Activated T-cell treated with anti-CD3 and anti-CD28 coated beads for 4 hours (primary cell): ENCODE measurements at places on chromosomes 3 and 15.

DNA sequence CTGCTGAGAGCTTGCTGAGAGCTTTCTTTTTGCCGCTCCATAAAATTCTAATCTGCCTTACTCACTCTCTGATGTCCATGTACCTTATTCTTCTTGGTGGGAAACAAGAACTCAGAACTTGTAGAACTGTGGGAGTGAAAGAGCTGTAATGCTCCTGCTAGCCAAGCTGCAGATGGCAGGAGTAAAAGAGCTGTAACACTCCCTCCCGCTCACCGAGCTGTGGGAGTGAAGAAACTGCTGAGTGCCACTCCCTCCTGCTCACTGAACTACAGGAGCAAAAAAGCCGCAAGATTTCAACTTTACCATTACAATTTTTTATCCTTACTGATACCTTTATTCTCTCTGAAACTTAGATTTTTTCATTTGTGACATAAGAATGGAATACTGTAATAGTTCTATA is 199.1 kb downstream of the SI start:
- DNase-seq, result no peak

DNA sequence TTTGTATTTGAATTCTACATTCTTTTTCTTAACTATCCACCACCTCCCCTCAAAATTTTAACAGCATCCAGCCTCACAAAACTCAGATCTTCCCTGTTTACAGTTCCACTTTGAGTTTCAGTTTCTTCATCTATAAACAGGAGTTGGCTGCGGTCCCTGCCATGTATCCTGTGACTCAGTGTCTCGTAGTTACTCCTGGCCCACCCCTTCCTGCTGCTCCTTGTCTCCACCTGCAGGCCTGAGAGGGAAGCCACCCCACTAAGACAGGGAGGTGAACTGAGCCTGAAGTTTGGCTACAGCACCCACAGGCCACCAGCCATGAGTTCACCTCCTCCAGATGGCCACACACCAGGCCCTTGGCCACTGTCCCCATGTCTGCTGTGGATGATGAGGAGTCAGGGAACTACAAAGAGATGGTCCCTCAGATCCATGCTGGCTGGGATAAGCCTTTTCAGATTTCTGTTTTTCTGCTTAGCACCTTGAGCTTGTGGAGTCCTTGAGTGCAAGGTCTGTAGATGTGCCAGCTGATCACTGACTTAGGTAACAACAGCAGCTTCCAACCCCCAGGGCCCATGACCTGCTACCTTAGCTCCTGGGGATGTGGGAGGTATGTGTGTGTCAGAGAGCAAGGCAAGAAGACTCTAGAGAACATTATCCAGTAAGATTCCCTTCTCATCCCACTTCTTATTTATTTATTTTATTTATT is 37.5 kb downstream of the CD86 start:
- DNase-seq, result peak; percentile 3

DNA sequence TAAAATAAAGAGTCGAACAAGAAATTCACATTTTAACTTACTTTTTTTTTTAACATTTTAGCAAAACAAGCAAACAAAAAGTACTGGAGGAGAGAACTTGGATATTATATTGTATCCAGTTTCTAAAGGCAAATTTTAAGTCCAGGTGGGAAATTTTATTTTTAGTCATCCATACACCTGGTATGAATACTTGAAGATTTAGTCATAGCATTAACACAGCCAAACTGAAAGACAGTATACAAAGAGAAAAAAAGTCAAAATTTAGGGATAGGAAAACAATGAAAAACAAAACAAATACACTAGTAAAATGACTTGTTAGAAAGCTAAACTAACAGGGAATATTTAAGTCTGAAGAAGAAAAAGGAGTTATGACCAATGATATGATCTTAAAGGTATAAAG is 69.1 kb downstream of the PROS1 start:
- no peak for DNase-seq

- no peak for DNase-seq
Observed at GRCh38 chr3:118089563-118089962, 945.1 kb downstream of the IGSF11 start.

DNA sequence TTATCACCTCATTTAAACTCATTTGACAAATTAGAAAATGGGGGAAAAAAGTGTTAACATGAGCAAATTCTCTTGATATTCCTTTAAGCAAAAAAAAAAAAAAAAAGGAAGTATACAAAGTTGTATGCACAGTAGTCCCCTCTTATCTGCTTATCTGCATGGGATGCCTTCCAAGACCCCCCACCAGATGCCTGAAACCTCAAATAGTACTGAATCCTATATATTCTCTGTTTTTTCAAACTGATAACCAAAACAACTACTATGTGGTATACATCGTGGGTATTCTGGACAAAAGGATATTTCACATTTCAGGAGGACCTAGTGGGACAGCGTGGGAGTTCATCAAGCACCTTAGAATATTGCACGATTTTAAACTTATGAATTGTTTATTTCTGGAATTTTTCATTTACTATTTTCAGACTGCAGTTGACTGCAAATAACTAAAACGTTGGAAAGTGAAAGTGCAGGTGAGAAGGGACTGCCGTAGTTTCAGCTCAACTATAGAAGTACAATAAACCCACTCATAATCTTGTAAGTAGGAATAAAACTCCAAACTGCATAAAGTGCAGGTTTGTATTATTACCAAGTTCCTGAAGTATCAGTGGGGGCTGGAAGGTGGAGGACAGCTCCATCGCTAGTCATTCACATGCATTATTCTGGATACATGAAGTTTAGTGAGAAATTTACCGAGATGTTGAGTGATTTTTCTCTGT is 43.6 kb upstream of the PLCL2 start:
- DNase-seq, result no peak

DNA sequence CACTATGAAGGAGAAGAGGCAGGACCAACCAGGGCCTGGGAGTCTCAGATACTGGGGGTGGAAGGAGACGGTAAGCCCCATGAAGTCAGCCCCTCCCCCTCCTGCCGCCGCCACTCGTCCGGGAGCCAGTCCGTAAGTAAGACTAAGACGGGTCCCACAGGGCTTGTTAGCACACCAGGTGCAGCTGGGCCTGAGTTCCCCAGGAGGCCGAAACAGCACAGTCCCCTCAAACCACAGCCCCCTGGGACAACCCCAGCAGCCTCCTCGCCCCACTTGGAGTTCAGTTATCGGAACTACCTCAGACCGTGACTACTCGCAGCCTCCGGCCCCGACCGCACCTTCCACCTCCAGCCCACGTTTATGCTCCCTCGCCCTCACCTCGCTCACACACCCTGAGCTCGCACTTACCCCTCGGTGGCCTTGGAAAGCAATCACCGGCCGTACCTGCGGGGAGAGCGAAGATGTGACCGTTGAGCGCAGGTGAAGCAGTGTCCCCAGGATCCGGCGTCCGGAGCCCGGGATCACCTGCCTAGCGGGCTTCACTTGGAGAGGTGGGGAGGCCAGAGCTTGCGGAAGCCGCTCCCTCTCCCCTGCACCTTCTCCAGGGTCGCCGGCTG is 557 bp downstream of the ELL3 start:
- DNase-seq, result no peak

DNA sequence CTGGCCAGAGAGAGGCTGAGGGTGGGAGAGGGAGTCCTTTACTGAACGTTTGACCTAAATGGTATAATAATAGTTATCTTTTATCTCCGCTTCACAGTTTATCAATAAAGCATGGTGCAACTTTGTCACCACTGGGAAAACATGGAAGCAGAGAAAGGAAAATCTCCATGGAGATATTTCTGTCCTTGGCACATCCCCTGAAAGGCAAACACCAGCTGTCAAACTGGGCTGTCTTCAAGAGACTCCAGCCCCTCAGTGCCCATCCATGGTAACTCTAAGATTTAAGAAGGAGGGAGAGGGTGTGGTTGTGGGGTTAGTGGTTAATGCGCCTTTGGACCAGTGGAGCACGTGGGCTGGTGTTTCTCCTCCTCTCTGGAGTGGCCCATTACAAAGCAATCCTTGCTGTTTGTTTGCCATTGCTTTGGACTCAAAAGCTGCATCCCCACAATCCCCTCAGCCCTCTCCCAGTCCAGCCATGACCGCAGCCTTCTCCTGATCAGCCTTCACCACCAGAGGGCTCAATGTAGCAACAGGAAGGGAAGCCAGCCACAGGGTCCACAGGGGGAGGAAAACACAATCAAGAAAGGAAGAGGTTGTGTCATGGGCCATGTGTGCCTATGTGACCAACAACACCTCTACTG is 38.2 kb upstream of the FAM174B start:
- no peak for DNase-seq

GRCh38 chr3:45773714-45774449 is 22.5 kb downstream of the SLC6A20 start:
- DNase-seq, result no peak

DNA sequence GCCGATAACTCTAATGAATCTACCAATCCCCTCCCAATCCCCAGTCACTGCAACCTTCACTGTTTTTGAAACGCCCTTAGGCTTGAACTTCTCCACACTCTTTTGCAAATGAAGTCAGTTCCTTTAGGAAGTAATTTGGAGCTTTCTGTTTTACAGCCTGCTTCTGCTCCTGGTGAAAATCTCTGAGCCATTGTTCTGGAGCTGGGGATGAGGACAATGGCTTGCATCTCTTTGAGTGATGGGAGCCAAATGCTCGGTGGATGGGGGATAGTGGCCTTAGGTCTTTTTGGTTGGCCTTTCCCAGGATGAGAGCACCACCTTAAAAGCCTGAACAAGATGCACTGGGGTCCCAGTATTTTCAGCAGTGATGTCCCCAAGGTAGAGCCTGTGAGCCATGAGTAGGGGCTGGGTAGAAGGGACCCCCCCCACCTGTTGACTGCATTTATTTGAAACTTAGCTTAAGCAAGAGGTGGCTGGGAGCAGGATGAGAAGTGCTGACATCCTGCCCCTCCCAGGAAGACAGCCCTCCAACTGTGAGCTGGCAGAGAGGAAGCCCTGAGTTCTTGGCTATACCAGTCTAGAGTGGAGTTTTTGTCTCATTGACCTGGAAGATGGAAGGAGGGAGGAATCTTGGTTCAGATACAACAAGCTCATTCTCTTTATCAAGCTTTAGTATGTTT is 7.6 kb upstream of the MYO5C start:
- DNase-seq, result no peak

DNA sequence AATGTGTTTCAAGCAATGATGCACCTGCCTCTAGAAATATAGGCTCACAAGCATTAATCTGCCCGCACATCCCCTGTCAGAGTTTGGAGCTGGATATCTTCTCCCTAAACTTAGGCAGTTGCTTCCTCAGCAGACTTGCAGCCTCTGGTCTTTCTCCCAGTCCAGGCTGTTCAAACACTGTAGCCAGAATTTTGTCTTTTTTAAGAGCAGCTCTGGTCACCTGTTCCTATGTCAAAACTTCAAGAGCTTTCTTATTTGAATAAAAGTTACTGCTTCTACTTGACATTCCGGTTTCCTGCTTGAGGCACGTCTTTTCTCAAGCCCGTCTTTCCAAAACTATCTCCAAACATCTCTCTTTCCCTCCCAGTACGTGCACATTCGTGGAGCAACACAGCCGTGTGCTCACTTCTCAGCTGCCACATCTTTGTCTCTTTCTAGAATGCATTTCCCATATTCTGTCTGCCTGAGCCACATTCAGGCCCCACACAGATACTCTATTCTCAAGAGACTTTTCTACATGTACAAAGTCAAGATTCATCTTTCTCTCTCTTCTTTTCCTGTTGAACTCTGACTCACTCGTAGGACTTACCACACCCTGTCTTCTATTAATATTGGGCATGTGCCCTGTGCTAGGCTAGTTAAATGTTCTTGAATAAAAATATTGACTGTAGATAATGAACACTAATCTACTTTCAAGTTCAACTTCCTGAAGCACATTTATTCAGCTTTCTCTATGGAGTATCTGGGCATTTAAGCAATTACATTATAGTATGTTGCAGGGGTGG is 307.7 kb upstream of the SOX2 start:
- no peak for DNase-seq

- no peak for DNase-seq
Observed at GRCh38 chr3:172461530-172462138, 13.4 kb upstream of the GHSR start.

DNA sequence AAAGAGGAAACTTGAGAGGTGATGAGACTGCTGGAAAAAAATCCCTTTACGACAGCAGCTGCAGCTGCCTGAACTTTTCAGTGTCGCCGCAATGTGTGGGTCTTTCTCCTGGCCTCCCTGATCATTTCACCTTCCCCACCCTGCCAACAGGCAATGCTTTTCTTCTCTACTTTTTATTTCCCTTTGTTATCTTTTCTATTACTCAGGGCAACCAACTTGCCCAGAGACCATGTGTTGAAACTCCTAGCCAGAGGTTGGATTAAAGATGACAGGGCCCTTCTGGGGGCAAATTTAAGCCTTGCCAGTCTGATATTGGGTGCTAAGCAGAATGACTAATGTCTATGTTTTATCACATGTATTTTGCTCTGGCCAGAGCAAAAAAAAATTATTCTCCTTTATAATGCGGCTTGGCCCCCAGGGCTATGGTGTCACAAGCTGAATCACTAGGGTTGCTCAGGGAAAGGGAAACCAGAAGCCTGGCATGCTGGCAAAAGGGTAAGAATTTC is 51.5 kb upstream of the CFAP20DC start:
- no peak for DNase-seq

GRCh38 chr3:4766716-4767499 is 212.3 kb upstream of the BHLHE40 start:
- no peak for DNase-seq

DNA sequence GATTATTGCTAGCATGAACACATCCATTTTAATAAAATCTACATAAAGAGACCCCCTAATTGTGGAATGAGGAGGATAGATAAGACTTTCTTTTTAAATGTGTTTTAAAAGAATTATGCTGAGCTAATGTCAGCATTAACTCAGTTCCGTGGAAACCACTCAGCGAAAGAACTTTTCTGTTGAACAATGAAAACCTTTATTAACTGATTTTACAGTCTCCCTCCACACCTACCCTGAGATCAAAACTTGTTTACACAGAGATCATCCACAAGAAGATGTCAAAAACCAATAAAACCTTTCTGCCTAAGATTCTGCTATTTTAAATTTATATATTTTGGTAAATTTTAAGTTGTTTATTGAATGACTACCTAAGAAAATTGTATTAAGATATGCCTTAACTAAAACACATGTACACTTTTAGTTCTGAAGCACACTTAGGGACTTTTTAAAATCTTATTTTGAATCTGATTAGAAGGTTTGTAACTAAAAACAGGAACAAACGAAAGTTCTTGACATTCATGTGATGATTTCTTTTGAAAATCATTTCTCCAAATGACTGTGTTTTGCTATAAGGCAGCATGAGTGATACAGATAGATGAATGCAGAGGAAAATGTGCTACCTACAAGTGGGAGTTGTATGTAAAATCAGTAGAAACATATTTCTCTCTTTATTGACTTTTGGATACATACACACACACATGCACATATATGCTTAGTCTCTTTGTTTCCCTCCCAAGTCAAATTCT is 369.0 kb downstream of the UNC13C start:
- DNase-seq, result no peak

DNA sequence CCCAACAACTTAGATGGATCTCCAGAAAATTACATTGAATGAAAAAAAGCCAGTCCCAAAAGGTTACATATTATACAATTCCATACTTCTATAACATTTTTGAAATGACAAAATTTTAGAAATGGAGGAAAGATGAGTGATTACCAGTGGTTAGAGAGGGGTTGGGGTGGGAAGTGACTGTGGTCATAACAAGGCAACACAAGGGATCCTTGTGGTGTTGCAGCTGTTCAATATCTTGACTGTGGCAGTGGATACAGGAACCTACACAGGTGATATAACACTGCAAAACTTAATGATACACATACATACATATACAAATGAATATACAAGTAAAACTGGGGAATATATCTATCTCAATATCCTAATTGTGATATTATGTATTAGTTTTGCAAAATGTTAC is 9.6 kb downstream of the GOLGB1 start:
- DNase-seq, result no peak
